ENCODE measurements at places on chromosomes 3 and 15. TPM values are rescaled to one million over a fixed set of nuclear protein-coding genes. Genes with fewer than 3 reads are reported as not detected.
A peak's percentile ranks its signal among the peaks of the same experiment; 100 is the strongest.

Gene CPLX3
- 0.18 TPM for total RNA-seq

DNA sequence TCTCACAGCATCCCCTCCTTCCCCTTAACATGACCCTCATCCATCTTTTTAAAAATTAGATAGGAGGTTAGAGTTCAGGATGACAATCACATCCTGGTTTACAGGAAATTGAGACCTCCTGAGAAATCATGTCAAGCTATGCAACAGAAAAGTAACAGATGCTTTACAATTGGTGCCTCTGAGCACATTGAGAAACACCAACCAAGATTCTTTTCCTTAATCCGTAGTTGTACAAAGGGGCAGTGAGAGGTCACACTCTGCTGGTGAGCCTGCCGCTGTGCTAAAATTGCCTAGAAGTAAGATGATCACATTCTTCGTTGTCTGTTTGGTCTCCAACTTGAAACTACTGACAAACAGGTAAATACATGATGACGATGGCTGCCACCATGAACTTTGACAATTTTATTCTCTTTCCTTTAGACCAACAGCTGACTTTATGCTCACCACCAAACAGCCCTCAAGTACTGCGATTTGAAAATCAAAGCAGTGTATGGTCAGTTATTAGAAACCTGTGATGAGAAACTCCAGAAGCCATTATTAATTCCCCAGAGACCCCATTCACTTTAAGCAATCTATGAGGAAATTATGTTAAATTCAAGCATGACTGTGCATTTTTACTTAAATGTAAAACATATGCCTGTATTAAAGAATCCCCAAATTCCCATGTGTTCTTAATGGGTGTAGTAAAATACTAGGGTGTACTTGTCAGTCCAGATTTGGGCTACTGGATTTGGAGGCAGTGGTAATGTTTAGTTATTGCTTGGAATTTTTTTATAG lies 210.7 kb upstream of the UBE2E1 start:
- no peak overlapping the region for H3K4me3 ChIP-seq
- H3K27ac ChIP-seq = no peak overlapping the region
- no peaks in the 10 kb centered on the region for H3K4me1 ChIP-seq
- no peaks in the 10 kb centered on the region for H3K36me3 ChIP-seq

- no peaks in the 10 kb centered on the region for H3K36me3 ChIP-seq
- peaks cover 32% of the 10 kb centered on the region for H3K4me1 ChIP-seq
- H3K27ac ChIP-seq = peak overlapping the region; percentile 18
- DNase-seq = no peak
Observed at GRCh38 chr3:27349832-27350231, 19.4 kb downstream of the NEK10 start.

Gene MUC20
- 2.8 TPM for total RNA-seq

GRCh38 chr3:134106580-134106979 lies 76.9 kb upstream of the SLCO2A1 start:
- H3K36me3 ChIP-seq = no peaks in the 10 kb centered on the region
- DNase-seq = no peak
- H3K4me3 ChIP-seq = no peak overlapping the region
- no peak overlapping the region for H3K27ac ChIP-seq
- H3K4me1 ChIP-seq = no peaks in the 10 kb centered on the region
- no peaks in the 10 kb centered on the region for H3K27me3 ChIP-seq

Gene ZNF592
- 38.0 TPM for total RNA-seq

DNA sequence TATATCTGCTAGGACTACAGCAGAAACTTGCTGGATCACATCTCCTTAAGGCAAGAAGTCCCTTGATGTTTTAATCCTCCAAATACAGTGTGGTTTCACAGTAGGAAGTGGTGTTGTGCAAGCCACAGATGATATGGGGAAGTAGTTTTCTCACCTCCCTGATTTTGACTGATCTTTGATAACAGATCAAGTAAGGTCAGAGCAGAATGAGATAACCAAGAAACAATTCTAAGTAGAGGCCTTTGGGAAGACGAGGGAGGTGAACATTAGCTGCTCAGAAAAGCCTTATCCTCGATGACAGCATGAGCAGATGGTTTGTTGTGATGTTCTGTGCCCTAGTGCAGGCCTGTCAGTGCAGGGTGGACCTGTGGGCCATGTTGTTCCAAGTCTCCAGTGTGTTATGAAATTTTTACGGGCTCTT lies 61.3 kb downstream of the RIOX2 start:
- peak overlapping the region; percentile 96 for H3K27ac ChIP-seq
- peaks cover 52% of the 10 kb centered on the region for H3K36me3 ChIP-seq
- peak; percentile 38 for DNase-seq
- H3K4me1 ChIP-seq = peaks cover 40% of the 10 kb centered on the region
- H3K27me3 ChIP-seq = no peaks in the 10 kb centered on the region
- peak overlapping the region; percentile 87 for H3K4me3 ChIP-seq

Gene MNS1
- total RNA-seq = not detected

DNA sequence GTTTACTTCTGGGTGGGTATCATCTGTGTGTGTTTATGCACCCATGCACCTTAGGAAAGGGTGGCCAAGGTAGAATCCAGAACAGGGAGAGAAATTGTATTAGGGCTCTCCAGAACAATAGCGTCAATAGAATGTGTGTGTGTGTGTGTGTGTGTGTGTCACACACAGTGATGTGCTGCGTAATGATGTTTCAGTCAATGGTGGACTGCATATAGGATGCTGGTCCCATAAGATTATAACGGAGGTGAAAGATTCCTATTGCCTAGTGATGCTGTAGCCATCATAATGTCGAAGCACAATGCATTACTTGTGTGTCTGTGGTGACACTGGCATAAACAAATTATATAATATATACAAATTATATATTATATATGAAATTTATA lies 69.3 kb upstream of the PRR23C start:
- peaks cover 4% of the 10 kb centered on the region for H3K4me1 ChIP-seq
- no peak overlapping the region for H3K27ac ChIP-seq
- no peaks in the 10 kb centered on the region for H3K36me3 ChIP-seq
- DNase-seq = no peak

DNA sequence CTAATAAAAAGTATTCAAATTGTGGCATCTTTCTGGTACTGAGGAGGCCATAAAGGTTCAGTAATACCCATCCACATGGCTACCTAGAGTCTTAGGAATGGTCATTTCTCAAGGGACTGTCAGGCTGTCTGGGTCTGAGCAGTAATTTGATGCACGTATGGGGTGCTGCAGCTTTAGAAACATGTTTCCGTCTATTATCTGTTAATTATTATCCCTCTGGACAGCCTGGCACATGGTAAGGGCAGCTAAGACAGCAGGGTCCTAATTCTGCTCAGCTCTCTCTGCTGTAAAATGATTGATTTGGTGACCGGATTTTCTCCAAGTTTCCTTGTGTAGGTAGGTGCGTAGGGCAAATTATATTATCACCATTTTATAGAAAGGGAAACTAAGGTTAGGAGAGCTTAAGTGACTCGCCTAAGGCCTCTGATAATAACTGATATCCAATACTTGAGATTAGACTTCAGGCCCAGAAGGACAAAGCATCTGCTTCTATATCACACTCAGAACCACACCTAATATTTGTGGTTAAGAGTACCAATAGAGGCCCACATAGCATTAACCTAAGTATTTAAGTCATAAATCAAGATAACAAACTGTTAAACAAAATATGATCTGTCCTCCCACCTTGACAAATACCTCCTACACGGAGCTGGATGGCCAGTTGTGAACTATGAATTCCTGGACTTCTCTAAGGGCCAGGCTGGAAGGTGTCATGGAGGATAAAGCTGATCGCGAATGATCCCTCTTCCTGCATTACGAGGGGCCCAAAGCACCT lies 2.9 kb upstream of the RAP2B start:
- peak overlapping the region; percentile 13 for H3K4me3 ChIP-seq
- peaks cover 15% of the 10 kb centered on the region for H3K4me1 ChIP-seq
- H3K27me3 ChIP-seq = no peaks in the 10 kb centered on the region
- peak overlapping the region; percentile 99 for H3K27ac ChIP-seq

- peak; percentile 19 for DNase-seq
- H3K27ac ChIP-seq = no peak overlapping the region
- H3K27me3 ChIP-seq = no peaks in the 10 kb centered on the region
- peaks cover 18% of the 10 kb centered on the region for H3K36me3 ChIP-seq
Observed at GRCh38 chr3:4656059-4656458, 162.9 kb downstream of the ITPR1 start.

GRCh38 chr3:178474526-178474925 lies 61.7 kb upstream of the KCNMB2 start:
- H3K36me3 ChIP-seq = no peaks in the 10 kb centered on the region
- DNase-seq = no peak
- H3K4me3 ChIP-seq = no peak overlapping the region
- peaks cover 2% of the 10 kb centered on the region for H3K27me3 ChIP-seq

Gene CCR3
- total RNA-seq = 1.2 TPM

GRCh38 chr3:167780214-167780883 lies 44.8 kb downstream of the SERPINI1 start:
- H3K27ac ChIP-seq = no peak overlapping the region
- H3K27me3 ChIP-seq = no peaks in the 10 kb centered on the region
- no peak for DNase-seq
- H3K4me3 ChIP-seq = no peak overlapping the region
- no peaks in the 10 kb centered on the region for H3K36me3 ChIP-seq

- no peak overlapping the region for H3K27ac ChIP-seq
- H3K27me3 ChIP-seq = no peaks in the 10 kb centered on the region
- H3K4me3 ChIP-seq = no peak overlapping the region
- DNase-seq = no peak
Observed at GRCh38 chr15:87620393-87620792, 636.1 kb downstream of the NTRK3 start.

DNA sequence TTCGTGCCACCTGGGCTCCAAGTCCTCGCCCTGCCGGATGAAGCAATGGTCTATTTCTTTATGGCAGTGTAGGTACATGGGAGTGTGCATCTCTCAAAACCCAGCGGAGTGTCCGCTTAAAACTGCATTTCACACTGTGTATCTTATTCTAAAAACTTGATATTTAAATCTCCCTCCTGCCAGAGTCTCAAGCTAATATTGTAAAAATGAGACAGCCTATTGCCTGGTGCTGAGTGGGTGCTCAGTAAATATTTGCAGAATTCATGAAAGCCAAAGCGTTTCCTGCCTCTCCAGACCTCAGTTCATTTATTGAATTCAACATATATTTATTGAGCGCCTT lies 330 bp upstream of the TBC1D2B start:
- DNase-seq = peak; percentile 14
- peaks cover 48% of the 10 kb centered on the region for H3K4me1 ChIP-seq
- H3K27ac ChIP-seq = peak overlapping the region; percentile 56
- H3K4me3 ChIP-seq = peak overlapping the region; percentile 100
- H3K36me3 ChIP-seq = peaks cover 25% of the 10 kb centered on the region
